CD4-positive, alpha-beta T cell treated with Interleukin-15 for 1 hour (primary cell): ENCODE measurements at places on chromosomes 5 and 9.

DNA sequence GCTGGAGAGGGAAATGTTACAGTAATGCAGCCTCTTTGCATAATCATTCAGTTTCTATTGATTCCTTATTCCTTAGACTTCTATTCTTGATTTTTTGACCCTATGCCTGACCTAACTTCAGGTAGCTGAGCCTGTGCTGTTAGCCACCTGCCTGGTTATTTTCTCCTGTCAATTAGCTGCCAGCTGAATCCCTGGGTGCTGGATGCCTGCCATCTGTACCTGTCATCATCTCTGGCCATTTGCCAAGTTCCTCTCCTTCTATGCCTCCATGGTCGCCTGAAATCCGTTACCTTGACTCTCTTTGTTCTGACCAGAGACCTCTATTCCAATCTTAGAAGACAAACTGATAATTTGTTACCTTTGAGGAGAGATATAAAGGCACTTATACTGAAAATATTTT lies 178.3 kb downstream of the CAVIN4 start:
- DNase-seq, result no peak

DNA sequence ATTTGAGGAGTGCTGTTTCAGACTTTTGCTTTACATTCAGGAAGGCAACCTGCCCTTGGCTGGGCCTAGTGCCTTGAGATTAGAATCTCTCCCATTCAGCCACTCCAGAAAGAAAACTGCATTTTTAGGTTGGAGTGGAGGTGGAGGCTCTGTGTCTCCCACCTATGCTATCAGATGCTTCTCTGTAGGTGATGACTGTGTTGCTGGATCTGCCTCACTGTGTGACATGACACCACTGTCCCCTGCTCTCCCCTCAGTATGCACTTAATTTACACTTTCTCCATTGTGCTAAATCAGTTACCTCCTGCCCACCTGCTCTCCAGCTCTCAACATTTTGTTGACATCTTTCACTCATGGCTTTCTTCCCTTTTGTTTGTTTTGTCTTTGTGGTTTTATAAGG lies 265.8 kb downstream of the TENT4A start:
- no peak for DNase-seq

DNA sequence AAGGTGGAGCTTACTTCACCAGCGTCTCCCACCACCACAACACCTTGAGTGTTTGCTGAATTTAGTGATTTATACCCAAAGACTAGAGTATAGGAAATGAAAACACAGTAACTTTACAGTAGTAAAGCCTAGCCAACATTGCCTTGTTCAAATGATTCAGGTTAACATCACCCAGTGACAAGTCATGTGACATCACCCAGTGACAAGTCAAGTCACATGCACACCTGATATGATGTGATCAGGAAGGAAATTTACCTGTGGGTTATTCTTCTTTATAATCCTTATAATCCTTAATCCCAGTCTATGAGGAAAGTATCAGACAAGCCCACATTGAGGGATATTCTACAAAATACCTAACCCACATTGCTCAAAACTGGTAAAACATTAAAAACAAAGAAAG lies 545.6 kb upstream of the MEF2C start:
- no peak for DNase-seq

GRCh38 chr9:16386827-16387077 lies 483.7 kb downstream of the BNC2 start:
- DNase-seq, result no peak

- DNase-seq, result no peak
These were observed 30.8 kb downstream of the OR1J1 start for GRCh38 chr9:122446819-122447484.

DNA sequence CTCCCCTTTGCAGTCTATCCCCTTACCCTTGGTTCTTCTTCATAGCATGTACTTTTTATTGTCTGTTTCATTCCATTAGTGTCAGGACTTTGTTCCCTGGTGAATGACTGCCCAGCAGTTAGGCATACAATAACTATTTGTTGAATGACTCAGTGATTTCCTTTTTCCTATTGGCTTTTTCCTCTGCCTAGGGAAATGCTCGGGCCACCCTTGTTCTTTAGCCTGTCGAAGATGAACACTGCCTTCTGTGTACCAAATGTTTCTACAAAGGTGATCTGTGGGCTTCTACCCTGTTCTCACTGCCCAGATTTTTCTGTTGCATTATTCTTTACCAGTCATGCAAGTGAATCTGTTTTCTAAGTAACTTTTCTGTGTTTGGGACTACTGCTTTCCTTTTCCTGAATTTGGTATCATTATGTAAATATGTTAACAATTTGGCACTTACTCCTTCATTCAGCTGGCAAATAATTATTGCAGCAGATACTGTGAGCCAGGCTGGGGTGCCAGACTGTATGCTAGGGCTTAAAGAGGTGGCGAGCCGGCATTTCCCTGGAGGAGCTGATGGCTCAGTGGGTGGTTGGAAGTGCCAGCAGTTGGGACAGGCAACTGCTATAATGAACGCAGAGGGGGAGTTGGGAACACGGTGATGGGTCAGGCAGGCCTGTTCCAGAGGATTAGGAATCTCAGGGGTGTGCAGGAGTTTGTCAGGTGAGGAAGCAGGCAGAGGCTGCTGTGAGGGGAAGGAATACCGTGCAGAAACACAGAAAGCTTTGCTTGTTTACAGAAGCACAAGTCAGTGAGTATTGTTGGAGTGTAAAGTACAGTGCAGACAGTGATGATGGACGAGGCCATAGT lies 30.6 kb downstream of the KDM4C start:
- no peak for DNase-seq

- DNase-seq, result no peak
These were observed 3.7 kb downstream of the PIP5KL1 start for GRCh38 chr9:127926906-127927200.

DNA sequence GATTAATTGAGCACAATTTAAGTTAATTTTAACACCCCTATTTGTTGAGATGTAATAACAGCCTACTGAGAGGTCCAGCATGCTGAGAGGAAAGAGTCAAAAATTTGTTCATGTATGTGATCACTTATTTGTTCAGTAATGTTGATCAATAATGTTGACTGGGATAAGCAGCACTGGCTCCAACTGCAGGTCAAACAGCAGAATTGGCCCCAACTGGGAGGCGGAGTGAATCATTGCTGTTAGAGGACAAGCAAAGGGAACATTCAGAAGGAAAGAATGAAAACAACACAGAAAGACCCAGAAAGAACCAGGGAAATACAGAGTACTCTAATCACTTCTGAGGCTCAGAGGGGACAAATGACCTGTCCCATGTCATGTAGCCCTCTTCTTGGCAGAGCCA lies 221.1 kb downstream of the COMMD10 start:
- no peak for DNase-seq

GRCh38 chr5:26121338-26121737 lies 917.0 kb downstream of the CDH9 start:
- no peak for DNase-seq

DNA sequence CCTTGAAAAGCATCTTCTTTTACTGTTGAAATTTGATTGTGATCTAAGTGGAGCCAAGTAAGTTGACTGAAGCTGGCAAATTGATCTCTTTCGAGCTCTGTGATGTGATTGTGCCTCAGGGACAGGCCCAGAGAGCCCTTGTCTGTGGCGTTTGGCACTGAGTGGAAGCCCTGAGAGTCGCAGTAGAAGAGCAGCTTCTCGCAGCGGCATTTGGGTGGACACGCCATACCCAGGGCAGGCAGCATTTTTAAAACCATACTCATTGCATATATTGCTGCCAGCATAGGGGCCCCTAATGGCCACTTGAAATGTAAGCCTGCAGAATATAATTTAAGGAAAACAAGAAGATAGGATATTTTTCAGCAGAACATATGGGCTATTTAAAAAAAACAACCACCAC lies 894 bp downstream of the LRRTM2 start:
- no peak for DNase-seq

GRCh38 chr5:18395126-18396110 lies 761.2 kb downstream of the TAF11L14 start:
- no peak for DNase-seq

DNA sequence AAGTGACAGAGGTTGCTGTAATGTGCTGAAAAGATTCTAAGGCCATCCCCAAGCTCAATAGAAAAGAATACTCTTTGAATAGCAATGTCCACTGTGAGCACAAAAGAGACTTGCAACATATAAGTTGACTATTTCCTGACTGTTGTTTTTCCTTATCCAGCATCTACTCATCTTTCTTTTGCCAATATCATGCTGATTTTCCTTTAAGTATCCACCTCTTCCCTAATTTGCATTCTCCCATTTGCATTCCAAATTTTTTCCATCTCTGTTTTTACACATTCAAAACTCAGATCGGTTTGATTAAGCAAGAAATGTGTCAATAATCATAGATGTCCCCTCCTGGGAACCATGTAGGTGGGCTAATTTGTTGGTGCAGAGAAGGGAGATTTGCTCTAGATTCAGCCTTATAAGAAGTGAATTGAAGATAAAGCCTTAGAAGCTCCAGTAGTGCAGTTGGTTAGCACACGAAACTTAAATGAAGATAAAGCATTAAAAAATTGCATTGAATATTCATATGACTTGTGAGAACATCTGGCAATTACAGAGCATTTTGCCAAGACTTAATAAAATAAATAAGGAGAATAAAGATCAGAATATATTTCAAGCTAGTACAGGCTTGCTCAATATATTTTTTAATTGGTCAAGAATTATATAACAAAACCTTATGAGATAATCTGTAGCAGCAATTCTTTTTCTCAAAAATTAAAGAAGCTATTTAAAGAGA lies 267.6 kb downstream of the TMEM167A start:
- no peak for DNase-seq

DNA sequence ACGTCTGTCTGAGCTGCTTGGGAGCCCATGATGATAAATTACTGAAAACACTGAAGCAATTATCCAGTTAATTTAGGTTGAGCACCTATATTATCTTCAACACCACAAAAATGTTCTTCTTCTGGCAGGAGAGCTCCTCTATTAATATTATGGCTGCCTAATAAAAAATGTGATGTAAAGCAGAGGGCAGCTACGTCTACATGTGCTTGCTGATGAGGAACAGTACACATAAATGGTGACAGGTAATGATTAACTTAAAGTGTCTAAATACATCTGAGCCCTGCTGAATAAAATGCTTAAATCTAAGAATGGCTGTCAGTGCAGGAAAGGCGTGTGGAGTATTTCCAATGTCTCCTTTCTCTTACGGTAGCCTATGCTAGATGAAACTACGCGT lies 131.3 kb upstream of the NR3C1 start:
- no peak for DNase-seq

GRCh38 chr5:173003360-173003759 lies 19.8 kb downstream of the ATP6V0E1 start:
- no peak for DNase-seq

GRCh38 chr9:126261584-126262356 lies 64.9 kb upstream of the MVB12B start:
- DNase-seq, result no peak

DNA sequence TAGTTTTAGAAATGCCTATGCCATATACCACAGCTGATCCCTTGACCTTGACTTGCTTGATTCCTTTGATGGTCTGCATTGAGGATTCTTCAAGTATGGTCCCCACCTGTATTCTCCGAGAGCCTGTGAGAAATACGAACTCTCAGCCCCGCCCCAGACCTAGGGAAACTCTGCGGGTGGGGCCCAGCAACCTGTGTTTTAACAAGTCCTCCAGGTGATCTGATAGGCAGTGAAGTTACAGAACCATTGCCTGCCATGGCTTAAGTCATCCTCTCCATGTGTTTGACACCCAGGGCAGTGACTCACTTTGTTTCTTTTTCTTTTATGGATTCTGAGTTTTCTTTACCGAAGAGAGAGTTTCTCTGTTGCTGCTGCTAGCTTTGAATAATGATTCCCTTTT lies 18.5 kb downstream of the FRMPD1 start:
- no peak for DNase-seq

- no peak for DNase-seq
These were observed 92.4 kb downstream of the GNAQ start for GRCh38 chr9:77939149-77939668.

GRCh38 chr5:78787783-78788182 lies 139.2 kb upstream of the LHFPL2 start:
- no peak for DNase-seq

- DNase-seq, result no peak
These were observed 4.2 kb downstream of the SMC5 start for GRCh38 chr9:70262948-70263347.

DNA sequence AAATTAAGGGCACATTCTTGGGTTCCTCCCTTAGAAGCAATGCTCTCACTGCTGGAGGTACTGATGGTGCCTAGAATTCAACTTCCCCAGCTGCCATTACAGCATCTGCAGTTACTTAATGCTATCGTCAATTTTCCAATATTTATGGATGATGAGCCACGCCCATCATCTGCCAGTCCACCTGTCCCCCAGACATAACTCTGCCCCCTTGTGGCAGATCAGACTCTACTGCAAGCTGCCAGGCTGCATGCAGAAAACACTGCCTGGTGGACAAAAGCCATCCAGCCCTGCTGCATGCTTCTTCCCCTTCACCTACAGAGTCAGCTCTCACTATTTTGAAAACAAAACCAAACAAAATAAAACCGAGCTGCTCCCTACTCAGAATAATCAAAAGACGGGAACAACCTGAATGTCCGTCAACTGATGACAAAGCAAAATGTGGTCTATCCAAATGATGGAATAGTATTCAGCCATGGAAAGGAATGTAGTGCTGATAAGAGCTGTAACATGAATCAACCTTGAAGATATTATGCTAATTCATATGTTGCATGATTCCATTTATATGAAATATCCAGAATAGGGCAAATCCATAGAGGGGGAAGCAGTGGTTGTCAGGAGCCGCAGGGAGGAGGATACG lies 66.4 kb downstream of the RETREG1 start:
- no peak for DNase-seq

DNA sequence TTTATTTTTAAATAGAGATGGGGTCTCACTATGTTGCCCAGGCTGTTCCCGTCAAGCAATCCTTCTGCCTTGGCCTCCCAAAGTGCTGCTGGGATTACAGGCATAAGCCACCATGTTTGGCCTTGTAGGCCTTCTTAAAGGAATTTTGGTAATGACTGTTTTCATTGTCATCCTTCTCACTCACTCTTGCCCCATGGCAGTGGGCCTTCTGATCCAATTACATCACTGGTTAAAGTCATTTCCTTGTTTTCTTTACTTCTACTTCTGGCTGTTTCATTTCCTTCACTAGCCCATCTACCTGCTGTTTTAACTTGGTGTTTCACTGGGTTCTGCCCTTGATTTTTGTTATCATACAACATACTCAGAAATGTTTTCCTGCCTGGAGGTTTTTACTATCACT lies 20.1 kb upstream of the NIM1K start:
- DNase-seq, result no peak

GRCh38 chr5:163434401-163434866 lies 3.0 kb upstream of the CCNG1 start:
- DNase-seq, result no peak
